ENCODE measurements at places on chromosomes 2 and 18.

GRCh38 chr2:219443697-219444023 lies 9.0 kb downstream of the SPEG start:
- no peak for DNase-seq

DNA sequence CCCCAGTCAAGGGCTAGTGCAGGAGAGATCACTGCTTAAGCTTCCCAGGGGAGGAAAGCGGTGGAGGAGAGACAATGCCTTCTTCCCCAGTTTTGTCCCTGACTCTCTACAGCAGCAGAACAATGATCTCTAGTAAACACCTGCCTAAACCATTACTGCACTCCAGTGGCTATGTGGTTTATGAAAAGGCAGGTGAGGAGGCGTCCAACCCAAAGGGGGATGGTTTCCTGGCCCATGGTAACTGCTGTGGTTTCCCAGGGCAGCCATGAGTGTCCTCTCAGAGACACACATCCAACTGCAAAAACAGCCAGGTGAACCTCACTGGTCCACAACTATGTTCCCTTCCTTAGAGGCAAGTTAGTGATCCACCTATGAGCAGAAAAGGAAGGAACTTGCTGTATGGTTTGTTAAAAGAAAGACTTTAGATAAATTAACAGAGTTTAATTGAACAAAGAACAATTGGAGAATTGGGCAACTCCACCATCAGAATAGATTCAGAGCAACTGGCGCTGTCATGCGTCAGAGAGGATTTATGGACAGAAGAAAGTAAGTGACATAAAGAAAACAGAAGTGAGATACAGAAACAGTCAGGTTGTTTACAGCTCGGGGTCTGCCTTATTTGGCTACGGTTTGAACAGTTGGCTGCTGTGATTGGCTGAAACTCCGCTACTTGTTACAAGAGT lies 4.8 kb upstream of the TTC39C start:
- no peak for DNase-seq

GRCh38 chr2:47896450-47896968 lies 9.8 kb downstream of the FBXO11 start:
- no peak for DNase-seq

- DNase-seq, result no peak
Observed at GRCh38 chr18:8556424-8556823, 52.8 kb upstream of the RAB12 start.

DNA sequence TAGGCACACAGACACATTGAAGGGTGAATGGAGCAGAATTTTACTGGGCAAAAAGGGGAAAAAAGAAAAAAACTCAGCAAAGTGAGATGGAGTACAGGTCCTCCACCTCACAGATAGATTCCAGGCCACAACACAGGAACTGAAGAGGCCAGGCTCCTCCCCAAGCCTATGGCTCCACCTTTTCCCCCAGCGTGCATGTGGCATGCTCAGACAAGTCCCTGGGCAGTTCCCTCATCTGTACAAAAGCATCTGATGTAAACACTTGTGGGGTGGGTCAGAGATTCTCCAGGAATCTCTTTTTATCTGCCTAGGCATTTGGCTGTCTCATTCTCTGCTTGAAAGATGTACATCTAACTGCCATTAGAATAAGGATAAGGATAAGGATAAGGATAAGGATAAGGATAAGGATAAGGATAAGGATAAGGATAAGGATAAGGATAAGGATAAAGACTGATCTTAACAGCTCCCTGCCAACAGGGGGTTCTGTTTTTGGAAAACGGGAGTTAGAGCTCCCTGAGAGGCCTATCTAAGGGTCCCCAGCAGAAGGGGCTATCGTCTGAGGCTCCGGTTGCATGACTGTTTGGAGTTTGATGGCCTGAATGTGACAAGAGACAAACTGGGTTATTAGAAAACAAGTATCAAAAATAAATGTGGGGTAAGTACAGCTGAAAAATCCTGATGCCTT lies 17.2 kb upstream of the ASXL3 start:
- no peak for DNase-seq

DNA sequence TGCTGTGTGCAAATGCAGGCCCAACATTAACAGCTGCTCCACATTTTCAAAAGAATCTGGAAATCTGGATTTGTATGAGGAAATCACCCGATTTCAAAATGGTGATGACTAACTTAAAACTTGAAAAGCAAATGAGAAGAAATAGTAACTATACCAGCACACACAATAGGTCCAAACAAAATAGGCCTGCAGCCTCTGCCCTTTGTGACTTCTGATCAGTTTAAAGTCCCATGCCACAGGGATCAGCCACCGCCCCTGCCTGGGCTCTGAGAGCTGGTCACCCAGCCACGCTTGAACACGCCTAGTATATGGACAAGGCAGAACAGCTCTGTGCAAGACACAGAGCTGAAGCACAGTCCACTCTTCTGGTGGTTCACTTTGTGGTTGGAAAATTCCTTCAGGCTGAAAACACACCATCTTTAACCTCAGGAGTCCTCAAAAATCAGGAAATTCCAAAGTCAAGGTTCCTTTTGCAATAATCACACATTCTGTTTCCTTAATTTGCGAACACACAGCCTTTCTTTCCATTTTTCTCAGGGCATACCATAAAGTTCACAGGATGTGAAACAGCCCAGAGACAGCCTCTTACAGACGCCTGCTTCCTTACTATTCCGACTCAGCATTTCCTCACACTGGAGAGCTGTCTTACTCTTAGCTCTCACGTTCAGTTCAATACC lies 150.1 kb upstream of the RIOK3 start:
- DNase-seq, result no peak

DNA sequence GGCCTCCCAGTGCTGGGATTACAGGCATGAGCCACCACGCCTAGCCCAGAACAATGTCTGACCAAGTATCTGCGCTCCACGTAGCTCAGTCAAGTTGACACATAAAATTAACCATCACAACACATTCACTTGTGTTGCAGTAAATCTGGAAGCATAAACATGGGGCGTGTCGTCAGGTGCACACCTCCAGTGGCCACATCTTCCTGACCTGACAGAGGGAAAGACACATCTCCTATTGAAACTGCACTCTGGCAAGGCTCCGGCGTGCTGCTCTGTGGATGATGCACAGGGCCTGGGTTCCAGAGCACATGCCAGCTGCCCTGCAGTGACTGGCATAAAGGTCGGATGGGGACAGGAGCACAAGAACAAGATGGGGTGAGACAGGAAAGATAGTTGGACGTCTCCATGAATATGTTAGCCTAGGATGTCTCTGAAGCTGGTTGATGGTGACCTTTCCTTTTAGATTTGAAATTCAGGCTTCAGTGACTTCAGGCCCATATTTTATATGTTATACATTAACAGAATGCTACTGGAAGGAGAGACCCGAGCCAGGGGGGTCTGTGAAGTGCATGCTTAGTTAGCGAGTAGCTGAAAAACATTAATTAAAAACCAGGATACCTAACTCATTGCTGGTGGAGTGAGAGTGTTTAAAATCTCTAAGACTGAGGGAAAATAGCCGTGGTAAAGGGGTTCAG lies 10.9 kb downstream of the IMPA2 start:
- no peak for DNase-seq

GRCh38 chr2:229800997-229801754 lies 86.8 kb upstream of the DNER start:
- DNase-seq, result peak; percentile 60

DNA sequence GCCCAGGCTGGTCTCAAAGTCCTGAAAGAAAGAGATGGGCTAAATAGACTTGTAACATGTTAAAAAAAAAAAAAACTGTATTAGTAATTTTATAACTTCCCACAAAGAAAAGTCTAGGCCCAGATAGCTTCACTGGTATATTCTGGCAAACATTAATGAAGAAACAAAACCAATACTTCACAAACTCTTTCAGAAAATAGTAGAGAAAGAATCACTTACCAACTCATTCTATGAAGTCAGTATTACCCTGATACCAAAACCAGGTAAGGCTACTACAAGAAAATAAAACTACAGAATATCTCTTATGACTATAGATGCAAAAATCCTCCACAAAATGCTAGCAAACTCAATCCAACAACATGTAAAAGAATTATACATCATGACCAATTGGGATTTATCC lies 59.9 kb upstream of the ODC1 start:
- DNase-seq, result no peak

GRCh38 chr18:48866856-48867255 lies 83.9 kb downstream of the SMAD7 start:
- DNase-seq, result no peak

GRCh38 chr2:66897691-66898150 lies 462.8 kb downstream of the MEIS1 start:
- no peak for DNase-seq

- peak; percentile 80 for DNase-seq
Observed at GRCh38 chr2:119290859-119291587, 67.4 kb downstream of the STEAP3 start.

DNA sequence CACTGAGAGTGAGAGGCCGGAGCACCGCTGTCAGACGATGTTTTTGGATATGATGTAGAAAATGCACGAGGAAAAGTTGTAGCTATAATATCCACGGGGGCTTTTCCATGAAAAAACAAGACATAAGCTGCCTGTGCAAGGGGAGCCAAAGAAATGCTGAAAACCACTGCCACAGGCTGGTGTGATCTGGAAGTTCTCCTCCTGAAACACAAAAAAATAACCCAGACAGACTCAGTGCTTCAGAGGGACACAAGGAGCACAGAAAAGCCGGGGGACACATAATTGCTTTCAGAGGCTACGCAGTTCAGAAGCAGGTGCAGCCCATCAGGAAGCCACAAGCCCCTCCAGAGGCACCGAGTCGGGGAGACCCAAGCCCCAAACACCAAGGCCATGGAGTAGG lies 98.2 kb downstream of the ZNF516 start:
- DNase-seq, result no peak

- DNase-seq, result no peak
Observed at GRCh38 chr2:226495466-226496272, 304.0 kb downstream of the IRS1 start.

- DNase-seq, result no peak
Observed at GRCh38 chr2:230234122-230234722, 8.7 kb downstream of the SP140 start.

DNA sequence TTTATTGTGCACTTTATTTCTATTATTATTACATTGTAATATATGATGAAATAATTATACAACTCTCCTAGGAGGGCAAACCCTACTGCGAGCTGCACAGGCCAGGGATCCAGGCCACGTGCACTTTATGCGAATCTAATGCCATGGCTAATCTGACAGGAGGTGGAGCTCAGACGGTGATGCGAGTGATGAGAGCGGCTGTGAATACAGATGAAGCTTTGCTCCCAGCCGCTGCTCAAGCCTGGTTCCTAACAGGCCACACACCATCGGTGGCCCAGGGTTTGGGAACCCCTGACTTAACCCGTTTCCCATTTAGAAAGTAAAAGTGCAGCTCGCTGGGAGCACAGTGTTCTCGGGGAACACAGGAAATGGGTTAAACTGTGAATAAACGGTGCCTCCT lies 40.8 kb upstream of the RAB6D start:
- DNase-seq, result no peak

DNA sequence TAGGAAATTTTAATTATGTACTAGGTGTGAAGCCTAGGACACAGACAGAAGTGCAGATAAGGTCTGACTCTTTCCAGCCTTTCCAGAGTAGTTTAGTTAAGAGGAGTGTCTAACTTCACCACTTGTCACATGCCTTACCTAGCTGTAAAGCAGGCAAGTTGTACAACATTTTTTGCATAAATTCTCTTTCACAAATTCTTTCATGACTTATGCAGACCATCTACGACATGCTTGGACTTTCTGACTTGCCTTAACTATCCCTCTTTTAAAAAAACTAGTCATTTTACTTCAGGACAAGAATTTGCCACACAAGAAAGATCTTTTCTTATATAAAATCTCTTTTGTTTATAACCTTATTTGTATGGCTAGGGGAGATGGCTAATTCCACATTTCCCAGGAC lies 1273.6 kb upstream of the SLC39A10 start:
- no peak for DNase-seq

- no peak for DNase-seq
Observed at GRCh38 chr18:78238404-78239089, 741.1 kb upstream of the SALL3 start.

DNA sequence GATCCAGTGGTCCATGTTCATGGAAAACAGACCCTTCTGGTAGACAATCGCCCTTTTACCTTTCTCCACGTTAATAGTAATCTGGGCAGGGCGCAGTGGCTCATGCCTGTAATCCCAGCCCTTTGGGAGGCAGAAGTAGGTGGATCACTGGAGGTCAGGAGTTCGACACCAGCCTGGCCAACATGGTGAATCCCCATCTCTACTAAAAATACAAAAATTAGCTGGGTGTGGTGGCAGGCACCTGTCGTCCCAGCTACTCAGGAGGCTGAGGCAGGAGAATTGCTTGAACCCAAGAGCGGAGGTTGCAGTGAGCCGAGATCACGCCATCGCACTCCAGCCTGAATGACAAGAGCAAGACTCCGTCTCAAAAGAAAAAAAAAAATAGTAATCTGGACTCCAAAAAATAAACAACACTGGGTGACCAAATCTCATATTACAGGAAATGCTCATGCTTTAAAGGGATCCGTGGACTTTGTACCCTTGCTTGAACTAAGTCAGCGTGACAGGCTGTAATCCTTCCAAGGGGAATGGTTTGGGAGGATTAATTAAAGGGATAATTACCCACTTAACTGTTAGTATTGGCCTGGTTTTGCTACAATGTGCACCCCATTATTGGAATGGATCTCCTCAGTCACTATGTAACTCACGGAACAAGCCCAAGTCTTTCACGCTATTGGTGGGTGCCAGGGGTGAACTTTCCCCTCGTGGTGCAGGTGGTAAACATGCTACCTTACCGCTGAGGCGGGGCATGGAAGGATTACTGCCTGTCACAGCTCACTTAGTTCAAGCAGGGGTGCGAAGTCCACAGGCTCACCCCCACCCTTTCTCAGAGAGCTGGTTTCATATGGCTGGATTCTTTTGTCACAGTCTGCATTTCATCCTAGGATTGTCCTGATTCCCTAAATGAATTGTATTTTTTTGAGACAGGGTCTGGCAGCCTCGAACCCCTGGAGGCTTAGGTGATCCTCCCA lies 36.7 kb downstream of the PROC start:
- DNase-seq, result no peak

DNA sequence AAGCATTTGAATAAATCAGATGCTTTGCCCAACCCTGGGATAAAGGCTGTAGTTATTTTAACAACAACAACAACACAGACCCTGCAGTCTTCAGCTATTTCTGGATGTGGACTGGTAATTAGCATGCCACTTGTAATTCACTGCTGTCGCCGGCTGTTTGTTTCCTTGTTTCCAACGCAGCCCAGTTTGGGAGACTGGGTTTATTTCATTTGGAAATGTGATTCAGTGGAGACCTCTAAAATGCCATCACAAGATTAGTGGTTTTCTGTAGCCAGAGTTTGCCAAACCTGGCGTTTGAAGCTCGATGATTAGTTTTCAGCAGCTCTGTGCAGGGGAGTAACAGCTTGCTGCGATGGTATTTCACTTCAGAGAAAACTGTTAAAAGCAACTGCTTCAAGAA lies 83.5 kb downstream of the LDLRAD4 start:
- DNase-seq, result no peak

- DNase-seq, result no peak
Observed at GRCh38 chr2:236956641-236957040, 129.0 kb upstream of the COPS8 start.

GRCh38 chr18:25561918-25562317 lies 210.0 kb upstream of the ZNF521 start:
- DNase-seq, result peak; percentile 20
